ENCODE measurements at places on chromosomes 16 and 17.
A peak's percentile ranks its signal among the peaks of the same experiment; 100 is the strongest.

GRCh38 chr17:63699638-63700527 is at the start of gene LIMD2:
TSS of gene LIMD2 (minus strand) at chr17:63700125. CDS start at chr17:63699298, 827 bp downstream.
- peak; percentile 74 for DNase-seq

DNA sequence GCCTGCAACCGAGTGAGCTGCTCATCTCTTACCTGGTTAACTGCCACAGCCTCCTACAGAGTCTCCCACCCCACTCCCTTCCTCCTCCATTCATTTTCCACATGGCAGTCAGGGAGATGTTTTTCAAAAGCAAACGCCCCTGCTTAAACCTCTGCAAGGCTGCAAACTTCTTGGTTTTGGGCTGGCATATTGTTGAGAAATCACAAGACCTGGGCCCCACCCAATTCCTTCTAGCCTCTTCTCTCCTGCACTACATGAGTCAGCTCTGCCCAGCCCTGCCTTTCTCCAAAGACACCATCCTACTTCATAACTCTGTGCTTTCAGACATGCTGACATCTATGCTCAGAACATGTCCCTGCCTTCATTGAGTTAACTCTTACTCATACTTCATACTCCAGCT is 136.1 kb downstream of the SPACA3 start:
- DNase-seq, result no peak

DNA sequence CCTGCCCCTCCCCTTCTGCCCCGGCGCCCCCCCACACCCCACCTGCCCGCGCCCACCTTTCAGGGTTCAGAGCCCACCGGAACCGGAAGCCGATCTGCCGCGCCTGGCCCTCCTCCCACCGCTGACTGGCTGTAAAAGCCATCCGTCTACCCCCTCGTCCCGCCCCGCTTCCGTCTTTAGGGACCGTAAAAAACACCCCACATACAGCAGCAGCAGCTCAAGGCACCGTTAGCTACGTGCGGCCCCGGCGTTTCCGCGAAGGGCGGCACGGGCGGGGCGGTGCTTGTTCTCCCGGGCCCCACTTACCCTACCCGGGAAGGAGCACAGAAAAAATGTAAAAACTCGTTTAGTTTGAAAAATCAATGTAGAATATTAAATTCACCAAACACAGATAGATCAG is at the start of gene MRPL28:
TSS of gene MRPL28 (minus strand) at position 96 of the 400 bp plus-strand sequence. CDS start 320 bp downstream, outside the sequence.
- peak; percentile 95 for DNase-seq

GRCh38 chr17:45883063-45883462 is 11.3 kb upstream of the MAPT start:
- DNase-seq, result no peak

All from coronary artery (tissue), 2 donors.